ENCODE measurements at places on chromosomes 12 and 14. TPM values are rescaled to one million over a fixed set of nuclear protein-coding genes. Genes with fewer than 3 reads are reported as not detected.

DNA sequence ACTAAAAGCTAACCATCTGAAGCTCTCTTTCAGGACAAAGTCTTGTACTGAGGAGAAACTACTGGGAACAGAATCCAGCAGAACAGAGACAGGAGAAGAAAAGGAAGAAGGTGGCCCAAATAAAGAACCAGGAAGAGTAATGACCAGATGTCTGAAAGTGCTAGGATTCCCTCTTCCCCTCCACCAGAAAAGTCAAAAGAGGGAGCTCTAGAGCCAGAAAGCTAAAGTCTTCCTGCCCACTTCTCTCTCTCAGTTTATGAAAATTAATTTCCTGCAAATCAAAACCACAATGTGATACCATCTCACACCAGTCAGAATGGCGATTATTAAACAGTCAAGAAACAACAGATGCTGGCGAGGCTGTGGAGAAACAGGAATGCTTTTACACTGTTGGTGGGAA, 47.2 kb downstream of the SPPL3 start:
- no peak for DNase-seq

The SOAT2 gene
- polyA plus RNA-seq: not detected

GRCh38 chr12:75831402-75831801, 200.2 kb downstream of the PHLDA1 start:
- DNase-seq: no peak

The AJUBA gene
- 82.9 TPM for polyA plus RNA-seq

- no peak for DNase-seq
These were observed 11.6 kb downstream of the HVCN1 start for GRCh38 chr12:110677206-110677911.

DNA sequence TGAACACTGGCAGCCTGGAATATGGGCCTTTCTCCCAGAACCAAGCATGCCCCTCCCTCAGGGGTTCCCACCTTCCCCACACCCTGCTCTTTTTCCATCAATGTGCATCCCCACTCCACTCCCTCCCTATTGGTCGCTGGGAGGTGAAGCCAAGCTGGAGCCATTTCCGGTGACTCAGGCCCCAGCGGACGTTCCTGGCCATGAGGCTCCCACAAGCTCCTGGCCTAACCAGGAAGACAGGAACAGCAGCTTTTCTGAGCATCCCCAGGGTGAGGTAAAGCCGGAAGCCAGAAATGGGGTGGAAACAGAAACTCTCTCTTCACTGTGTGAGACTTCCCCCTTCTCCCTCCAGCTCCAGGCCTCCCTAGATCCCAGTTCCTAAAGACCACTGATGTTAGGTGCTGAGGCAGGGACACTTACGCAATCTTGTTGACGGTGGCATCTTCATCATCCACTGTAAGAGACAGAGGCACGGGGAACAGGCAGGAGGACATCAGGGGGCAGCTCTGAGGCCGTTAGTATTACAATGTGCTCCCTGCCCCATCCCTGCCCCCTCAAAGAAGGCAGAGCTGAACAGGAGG, 5.1 kb downstream of the LMBR1L start:
- DNase-seq: no peak

GRCh38 chr12:99026332-99027054, 381.4 kb downstream of the APAF1 start:
- no peak for DNase-seq
